NCI-H510A (cell line): ENCODE measurements at places on chromosomes 1 and 21.

DNA sequence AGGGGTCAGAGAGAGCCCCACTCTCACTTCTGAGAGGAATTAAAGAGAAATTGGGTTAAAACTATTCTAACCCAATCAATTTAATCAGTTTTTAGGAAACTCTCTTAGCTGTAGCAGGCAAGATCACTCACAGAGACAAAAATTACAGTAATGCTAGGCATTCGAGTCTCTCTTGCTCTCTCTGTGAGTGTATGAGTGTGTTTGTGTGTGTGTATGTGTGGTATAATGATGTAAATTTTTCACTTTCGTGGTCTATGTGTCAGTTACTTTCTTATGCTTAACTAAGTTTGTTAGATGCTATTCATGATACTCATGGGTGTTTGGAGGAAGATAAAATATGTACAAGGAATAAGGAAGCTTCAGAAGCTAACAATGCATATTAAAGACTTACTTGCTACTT, 131.3 kb downstream of the FASLG start:
- no peak for DNase-seq

DNA sequence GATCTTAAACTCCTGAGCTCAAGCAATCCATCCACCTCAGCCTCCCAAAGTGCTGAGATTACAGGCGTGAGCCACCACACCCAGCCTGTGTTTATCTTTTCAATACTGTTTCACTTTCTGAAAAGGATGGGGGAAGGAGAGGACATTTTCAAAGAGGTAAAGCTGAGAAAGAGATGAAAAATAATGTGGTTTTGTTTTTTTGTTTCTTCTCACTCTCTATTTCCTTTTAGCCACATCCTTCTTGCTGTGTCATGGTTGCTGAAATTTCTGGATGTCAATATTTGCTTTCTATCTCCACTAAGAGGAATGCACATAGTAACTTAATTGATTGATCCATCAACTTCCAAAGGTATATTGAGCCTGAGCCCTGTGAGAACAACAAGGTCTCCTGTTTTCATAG, 6.4 kb upstream of the C1orf21 start:
- no peak for DNase-seq

DNA sequence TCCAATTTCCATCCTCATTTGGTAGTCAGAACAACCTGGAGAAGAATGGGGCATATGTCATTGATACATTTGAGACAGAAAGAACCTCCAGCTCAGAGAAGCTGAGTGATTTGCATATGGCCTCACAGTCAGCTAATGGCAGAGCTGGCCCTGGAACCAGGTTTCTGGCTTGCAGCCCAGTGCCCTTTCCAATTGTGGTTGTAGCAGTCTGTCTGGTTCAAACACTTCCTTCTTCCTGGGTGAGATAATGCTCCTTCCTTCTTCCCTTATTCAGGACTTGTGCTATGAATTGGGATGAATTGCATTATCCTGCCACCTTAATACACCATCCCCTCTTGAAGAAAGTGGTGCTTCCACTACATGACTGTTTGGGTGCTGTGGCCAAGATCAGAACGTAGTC, 24.2 kb downstream of the SLC5A9 start:
- no peak for DNase-seq

DNA sequence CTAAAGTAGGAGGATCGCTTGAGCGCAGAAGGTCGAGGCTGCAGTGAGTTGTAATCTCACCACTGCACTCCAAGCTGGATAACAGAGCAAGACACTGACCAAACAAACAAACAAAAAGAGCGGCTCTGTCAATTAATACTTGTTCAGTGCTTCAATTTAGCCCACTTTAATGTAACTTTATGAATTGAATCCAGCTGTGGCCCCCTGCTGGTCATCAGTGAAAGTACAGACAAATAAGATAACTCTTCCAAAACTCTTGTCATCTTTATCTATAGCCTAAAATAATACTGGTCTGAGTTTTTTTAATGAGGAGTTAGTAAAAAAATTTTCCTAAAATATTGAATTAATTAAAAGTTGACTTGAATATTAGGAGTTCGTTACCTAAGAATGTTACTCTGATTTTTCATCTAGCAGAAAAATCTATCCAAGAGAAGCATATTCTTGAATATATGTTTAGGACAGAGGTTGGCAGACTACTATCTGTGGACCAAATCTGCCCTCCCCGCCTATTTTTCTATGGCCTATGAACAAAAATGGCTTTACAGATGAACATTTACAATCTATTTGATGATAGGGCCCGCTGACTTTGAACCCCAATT, 26.1 kb downstream of the ATP5PF start:
- DNase-seq: no peak

DNA sequence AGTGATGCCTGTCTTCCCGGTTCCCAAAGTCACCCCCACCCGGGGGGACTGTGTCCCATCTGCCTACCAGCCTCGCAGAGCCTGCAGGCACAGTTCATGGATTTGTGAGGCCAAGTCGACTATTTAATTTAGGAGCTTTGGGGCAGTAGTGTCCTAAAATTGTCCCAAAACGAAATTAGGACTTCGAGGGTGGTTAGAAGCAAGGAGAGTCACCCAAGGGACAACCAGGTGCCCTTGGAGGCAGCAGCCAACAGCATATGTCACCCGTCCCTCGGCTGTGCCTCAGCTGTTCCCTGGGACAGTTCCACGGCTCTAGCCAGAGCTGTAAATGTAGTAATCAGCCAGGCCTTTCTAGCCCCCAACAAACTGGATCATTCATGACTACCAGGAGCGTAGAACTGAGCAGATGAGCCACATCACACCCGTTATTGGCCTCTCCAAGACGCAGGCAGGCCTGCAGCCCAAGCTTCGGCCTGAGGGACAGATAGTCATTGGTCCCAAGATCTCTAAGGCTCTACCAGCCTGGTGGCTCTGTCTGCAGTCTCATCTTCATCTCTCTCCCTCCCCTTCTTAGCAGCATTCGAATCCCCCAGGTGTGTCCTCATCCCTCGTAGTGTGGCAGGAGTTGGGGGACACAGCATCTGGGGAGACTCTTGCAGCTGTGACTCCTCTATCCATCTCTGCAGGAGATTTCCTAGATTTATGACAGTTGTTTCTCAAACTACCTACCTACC, 2.9 kb downstream of the PAX7 start:
- DNase-seq: no peak

DNA sequence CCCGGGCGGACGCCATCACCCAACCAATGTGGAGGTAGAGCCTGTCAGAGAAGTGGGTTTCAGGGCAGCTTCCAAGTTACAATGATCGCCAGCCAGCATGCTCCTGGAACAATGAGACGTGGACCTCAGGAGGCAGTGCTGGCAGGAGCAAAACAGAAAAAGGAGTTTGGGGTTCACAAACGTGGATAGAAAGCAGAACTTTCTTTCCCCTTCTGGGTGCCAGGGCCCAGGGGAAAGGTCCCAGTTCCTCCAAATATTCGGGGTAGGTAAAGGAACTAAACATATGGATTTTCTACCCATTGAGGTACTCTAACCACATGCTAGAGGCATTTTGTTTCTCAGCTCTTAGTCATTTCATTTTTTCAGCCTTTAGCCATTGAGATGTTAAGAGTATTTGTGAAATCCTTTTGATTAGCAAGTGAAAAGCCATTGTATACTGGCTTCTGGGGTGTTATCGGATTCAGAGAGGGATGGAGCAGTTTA, 488.4 kb upstream of the ADGRL2 start:
- DNase-seq: no peak

DNA sequence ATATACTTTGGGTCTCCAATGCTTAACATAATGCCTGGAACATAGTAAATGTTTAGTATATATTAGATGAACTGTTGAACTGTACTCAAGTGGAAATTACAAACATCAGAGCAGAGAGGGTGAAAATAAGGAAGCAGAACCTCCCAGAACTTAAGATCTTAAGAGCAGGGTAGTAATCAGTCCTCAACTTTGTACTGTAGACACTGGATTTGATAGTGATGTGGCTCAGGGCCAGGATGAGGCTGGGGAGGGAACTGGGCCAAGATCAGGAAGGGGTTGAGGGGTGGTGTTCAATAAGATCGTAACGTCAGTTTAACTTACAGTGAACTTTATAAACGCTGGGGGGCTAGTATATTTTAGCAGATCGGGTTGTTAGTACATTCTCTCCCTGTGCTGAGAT, 15.4 kb downstream of the MPZL1 start:
- no peak for DNase-seq

GRCh38 chr1:202698276-202698675, 12.0 kb downstream of the SYT2 start:
- no peak for DNase-seq

- DNase-seq: no peak
Observed at GRCh38 chr21:39073717-39074116, 109.5 kb downstream of the PSMG1 start.

- peak; percentile 4 for DNase-seq
Observed at GRCh38 chr1:215526147-215526845, 40.8 kb upstream of the KCTD3 start.

DNA sequence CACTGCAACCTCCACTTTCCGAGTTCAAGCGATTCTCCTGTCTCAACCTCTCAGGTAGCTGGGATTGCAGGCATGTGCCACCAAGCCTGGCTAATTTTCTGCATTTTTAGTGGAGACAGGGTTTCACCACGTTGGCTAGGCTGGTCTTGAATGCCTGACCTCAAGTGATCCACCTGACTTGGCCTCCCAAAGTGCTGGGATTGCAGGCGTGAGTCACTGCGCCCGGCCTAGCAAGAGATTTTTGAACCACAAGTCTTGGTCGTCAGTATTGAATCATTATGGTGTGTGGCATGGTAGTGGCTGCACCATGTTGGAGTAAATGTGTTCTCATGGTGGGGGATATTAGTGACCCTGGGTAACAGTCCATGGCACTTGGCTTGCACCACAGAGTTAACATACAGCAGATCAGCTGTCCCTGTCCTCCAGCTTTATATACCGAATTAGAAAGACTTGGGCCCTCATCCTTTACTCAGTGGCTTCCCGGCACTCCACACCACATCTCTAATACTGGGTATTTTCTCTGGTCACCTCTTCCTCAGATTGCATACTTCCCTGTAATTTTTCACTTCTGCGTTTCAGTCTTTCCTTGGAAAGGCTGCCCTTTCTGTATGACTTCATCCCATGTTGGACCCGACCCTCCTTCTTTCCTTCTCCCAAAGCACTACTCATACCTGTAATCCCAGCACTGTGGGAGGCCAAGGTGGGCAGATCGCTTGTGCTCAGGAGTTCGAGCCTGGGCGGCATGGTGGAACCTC, 25.1 kb downstream of the AK4 start:
- no peak for DNase-seq

DNA sequence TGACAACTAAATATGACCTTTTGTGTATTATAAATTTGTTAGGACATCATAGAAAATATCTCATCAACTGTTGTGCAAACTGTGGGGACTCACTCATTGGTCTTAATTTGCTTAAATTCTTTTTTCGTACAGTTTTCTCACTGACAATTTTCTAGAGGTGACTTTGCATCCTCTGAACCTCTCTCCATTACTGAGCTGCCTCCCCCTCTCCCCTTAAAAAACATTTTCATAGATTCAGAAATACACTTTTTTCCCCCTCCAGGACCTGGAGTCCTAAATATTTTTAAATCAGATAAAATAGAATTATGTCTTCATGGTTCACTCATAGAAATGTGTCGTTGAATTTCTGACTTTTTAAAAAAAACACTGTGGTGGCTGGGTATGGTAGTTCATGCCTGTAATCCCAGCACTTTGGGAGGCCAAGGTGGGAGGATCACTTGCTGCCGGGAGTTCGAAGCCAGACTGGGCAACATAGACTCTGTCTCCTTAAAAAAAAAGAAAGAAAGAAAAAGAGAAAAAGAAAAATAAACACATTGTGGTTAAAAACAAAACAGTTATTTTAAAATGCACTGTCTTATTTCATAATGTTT, 1.5 kb downstream of the CNST start:
- DNase-seq: no peak

DNA sequence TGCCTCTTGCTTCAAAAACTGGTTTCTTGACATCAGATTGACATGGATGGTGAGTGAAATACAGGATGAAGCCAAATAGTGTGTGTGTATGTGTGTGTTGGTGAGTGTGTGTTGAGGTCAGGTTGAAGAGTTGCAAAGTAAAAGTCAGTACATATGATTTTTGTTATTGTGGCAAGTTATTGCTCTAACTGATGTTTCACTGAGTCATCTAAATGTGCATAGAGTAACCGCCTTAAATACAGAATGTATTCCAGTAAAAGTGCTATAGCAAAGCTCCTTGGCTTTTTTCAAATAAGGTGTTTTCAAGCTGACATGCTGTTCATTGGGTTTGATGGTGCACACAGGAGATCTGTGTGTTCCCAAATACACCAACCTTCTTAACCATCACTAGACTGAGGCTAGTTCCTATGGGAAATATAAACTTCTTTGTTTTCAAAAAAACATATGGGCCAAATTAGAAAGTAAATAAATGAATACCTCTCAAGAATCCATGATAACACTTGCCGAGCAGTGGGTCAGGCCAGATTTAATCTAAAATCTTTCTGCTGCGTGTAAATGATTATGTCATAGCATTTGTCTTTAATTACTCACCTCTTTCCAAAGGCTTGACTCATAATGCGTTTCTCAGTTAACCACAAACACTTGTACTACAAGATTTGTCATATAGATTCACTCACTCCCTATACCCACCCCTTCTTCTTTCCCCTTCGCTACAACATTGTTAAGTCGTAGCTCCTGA, 151.1 kb downstream of the LYPLAL1 start:
- DNase-seq: no peak

GRCh38 chr1:162006081-162006480, 17.6 kb downstream of the OLFML2B start:
- no peak for DNase-seq

DNA sequence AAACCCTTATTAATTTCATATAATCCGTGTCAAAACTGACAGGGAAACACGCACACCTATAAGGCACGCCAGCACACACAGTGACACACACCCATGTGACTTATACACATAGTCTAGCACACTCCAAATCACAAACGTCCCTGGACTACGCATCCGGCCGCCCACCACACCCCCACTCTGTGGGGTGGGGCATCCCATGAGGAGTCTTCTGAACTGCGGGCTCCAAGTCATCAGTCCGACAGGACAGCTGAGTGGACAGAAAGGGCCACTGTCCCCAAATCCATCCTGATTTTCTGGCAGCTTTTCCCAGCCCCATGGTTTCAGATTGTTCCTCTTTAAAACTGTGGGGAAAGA, 829 bp downstream of the PEA15 start:
- DNase-seq: no peak

DNA sequence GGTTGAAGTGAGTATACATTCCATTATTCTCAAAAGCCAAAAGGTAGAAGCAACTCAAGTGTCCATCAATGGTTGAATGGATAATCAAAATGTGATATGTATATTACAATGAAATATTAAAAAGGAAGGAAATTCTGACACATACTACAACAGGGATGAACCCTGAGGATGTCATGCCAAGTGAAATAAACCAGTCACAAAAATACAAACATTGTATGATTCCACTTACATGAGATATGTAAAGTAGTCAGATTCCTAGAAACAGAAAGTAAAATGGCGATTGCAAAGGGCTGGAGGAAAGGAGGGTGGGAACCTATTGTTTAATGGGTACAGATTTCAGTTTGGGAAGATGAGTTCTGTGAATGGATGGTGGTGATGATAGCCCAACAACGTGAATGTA, 5.8 kb downstream of the SLC44A3 start:
- no peak for DNase-seq

GRCh38 chr1:153536671-153537375, 1.0 kb upstream of the S100A6 start:
- DNase-seq: peak; percentile 55

- DNase-seq: peak; percentile 48
Observed at GRCh38 chr1:1441002-1441888, 5.8 kb downstream of the VWA1 start.
